Fibroblast of lung (primary cell): ENCODE measurements at places on chromosomes 11 and 22.
A peak's percentile ranks its signal among the peaks of the same experiment; 100 is the strongest.

- peaks cover 10% of the 10 kb centered on the region for H3K36me3 ChIP-seq
- no peak for DNase-seq
- no peak overlapping the region for H3K4me3 ChIP-seq
- peaks cover 21% of the 10 kb centered on the region for H3K4me1 ChIP-seq
- H3K27me3 ChIP-seq = no peaks in the 10 kb centered on the region
- no peak overlapping the region for H3K27ac ChIP-seq
These were observed 1.3 kb downstream of the PYGM start for GRCh38 chr11:64758330-64759079.

GRCh38 chr11:32953700-32954099, 61.1 kb downstream of the QSER1 start:
- DNase-seq = no peak
- no peak overlapping the region for H3K27ac ChIP-seq
- no peaks in the 10 kb centered on the region for H3K27me3 ChIP-seq
- no peak overlapping the region for H3K4me3 ChIP-seq
- H3K36me3 ChIP-seq = peaks cover 1% of the 10 kb centered on the region

GRCh38 chr11:12073886-12074285, 36.5 kb upstream of the MICAL2 start:
- H3K4me1 ChIP-seq = peaks cover 28% of the 10 kb centered on the region
- H3K4me3 ChIP-seq = no peak overlapping the region
- no peaks in the 10 kb centered on the region for H3K27me3 ChIP-seq
- H3K27ac ChIP-seq = peak overlapping the region; percentile 7

DNA sequence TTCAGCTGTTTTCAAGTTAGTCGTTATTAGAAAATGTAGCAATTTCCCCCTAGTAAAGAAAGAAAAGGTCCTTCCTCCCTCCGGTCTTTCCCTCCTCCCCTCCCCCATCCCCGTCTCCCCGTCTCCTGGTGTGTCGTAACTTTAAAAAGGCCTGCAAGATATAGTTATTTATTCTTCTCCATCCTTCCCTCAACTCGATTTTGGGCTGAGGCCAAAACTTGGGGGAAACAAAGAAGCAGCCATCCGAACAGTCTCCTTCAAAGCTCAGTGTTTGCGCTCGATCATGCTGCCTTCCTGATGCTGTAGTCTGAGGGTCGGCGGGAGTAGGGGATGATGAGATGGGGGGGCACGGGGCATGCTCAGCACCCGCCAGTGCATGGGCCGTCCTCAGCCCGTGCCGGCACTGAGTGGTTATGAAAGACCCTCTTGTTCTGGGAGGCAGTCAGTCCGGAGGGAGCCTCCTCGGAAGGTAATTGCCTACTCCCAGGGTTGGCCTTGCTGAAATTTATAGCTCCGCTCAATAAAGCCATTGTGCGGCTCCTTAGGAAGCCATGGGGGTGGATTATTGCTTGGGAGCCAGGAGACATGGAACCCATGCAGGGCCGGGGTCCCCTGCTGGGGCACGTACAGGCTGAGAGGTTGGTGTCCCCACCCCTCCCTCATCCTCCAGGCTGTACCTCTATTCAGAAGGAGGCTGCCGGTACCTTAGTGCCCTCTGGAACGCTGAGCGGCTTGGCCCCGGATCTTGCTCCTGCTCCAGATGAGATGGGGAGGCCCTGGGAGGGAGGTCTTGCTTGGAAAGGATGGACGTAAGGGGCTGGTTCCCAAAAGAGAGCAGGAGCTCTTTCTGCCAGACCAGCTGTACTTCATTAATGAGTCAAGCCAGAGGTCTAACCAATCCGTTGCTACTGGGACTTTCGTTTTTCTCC, 212.7 kb upstream of the CADM1 start:
- no peak overlapping the region for H3K4me3 ChIP-seq
- no peaks in the 10 kb centered on the region for H3K27me3 ChIP-seq
- no peaks in the 10 kb centered on the region for H3K4me1 ChIP-seq
- no peaks in the 10 kb centered on the region for H3K36me3 ChIP-seq
- peak; percentile 30 for DNase-seq

GRCh38 chr11:19828382-19829108, 115.9 kb downstream of the NAV2 start:
- no peak overlapping the region for H3K4me3 ChIP-seq
- H3K4me1 ChIP-seq = no peaks in the 10 kb centered on the region
- no peaks in the 10 kb centered on the region for H3K27me3 ChIP-seq
- H3K36me3 ChIP-seq = peaks cover 6% of the 10 kb centered on the region

DNA sequence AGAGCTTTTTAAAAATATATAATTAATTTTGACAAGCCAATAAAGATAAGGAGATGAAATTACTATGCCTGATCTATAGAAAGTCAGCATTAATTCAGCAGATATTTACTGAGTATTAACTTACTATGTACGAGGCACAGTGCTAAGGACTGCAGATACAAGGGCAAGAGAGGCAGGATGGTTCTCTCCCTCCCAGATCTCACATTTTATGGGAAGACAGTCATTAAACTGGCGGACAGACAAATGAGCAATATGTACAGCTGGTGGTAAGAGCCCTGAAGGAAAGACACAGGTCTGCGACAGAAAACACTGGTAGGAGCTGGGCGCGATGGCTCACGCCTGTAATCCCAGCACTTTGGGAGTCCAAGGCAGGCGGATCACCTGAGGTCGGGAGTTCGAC, 36.8 kb downstream of the MCHR1 start:
- peaks cover 5% of the 10 kb centered on the region for H3K4me1 ChIP-seq
- H3K4me3 ChIP-seq = no peak overlapping the region
- no peak for DNase-seq
- H3K27ac ChIP-seq = no peak overlapping the region

DNA sequence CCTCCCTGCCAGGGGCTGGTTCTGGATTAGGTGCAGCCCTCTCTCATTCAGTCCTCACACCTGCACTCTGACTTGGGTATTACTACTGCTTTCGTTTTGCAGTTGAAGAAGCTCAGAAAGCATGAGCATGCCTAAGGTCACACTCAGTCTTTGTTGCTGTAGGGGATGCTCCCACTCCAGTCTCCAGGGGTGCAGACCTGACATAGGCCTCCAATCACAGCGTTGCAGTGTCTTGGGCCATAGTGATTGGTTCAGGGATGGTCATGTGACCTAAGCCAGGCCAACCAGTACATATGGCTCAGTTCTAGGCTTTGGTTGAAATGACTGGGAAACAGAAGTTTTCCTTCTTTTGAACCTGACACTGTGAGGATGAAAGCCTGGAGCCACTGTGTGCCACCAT, 61.7 kb downstream of the FBXO7 start:
- peaks cover 22% of the 10 kb centered on the region for H3K4me1 ChIP-seq
- no peak for DNase-seq
- no peak overlapping the region for H3K4me3 ChIP-seq
- H3K27ac ChIP-seq = no peak overlapping the region
